ENCODE measurements at places on chromosomes 16 and 17. TPM values are rescaled to one million over a fixed set of nuclear protein-coding genes. Genes with fewer than 3 reads are reported as not detected.

ZNF594 gene
- total RNA-seq: 7.8 TPM

PDIA2 gene
- total RNA-seq: 0.51 TPM

ABCC6 gene
- total RNA-seq: 0.59 TPM

TEX19 gene
- not detected for total RNA-seq

ABCC3 gene
- total RNA-seq: 5.6 TPM

GRAP gene
- 0.23 TPM for total RNA-seq

LLGL2 gene
- 1.2 TPM for total RNA-seq

Measured in smooth muscle cell of the umbilical artery (primary cell).